Fibroblast of villous mesenchyme (primary cell): ENCODE measurements at places on chromosomes 3 and 15. TPM values are rescaled to one million over a fixed set of nuclear protein-coding genes. Genes with fewer than 3 reads are reported as not detected.

CCR3 gene
- total RNA-seq: not detected in 2 replicates

MNS1 gene
- total RNA-seq: 0.43 and 0.97 TPM in 2 replicates

FANCD2 gene
- total RNA-seq: 15.5 and 23.3 TPM in 2 replicates

EBLN2 gene
- total RNA-seq: 4.8 and 8.6 TPM in 2 replicates

RNU5B-1 gene
- not detected in 2 replicates for total RNA-seq

CAPN3 gene
- total RNA-seq: 0.64 and 2.6 TPM in 2 replicates

GP5 gene
- total RNA-seq: 0.32 TPM in 1 of 2 replicates, not detected in the other

CD200R1 gene
- total RNA-seq: under 0.01 TPM in 2 replicates

EHHADH gene
- total RNA-seq: 2.9 and 6.5 TPM in 2 replicates

ATXN7 gene
- 12.9 and 14.7 TPM in 2 replicates for total RNA-seq

PLIN1 gene
- under 0.01 and 0.43 TPM in 2 replicates for total RNA-seq

NDN gene
- total RNA-seq: 35.1 and 51.0 TPM in 2 replicates

GOLIM4 gene
- total RNA-seq: 44.8 and 49.2 TPM in 2 replicates

IGSF11 gene
- total RNA-seq: under 0.01 TPM in 1 of 2 replicates, not detected in the other

GRK7 gene
- under 0.01 TPM in 1 of 2 replicates, not detected in the other for total RNA-seq

PLCL2 gene
- 3.9 and 5.6 TPM in 2 replicates for total RNA-seq

MSL2 gene
- 15.8 and 22.0 TPM in 2 replicates for total RNA-seq

BNIP2 gene
- 114 and 149 TPM in 2 replicates for total RNA-seq

SPATA16 gene
- not detected in 2 replicates for total RNA-seq

NCK1 gene
- total RNA-seq: 47.0 and 66.1 TPM in 2 replicates

SERINC4 gene
- under 0.01 TPM in 1 of 2 replicates, not detected in the other for total RNA-seq

KBTBD13 gene
- not detected in 2 replicates for total RNA-seq

PSTPIP1 gene
- total RNA-seq: not detected in 2 replicates

CLEC3B gene
- total RNA-seq: 0.43 and 0.64 TPM in 2 replicates

KLHL6 gene
- not detected in 2 replicates for total RNA-seq

GABRA5 gene
- total RNA-seq: 0.32 and 0.43 TPM in 2 replicates

SLITRK3 gene
- total RNA-seq: not detected in 2 replicates

SLC15A2 gene
- total RNA-seq: under 0.01 and 0.43 TPM in 2 replicates

IQCH gene
- 2.6 and 4.7 TPM in 2 replicates for total RNA-seq

ZNF197 gene
- 11.6 and 16.0 TPM in 2 replicates for total RNA-seq

MBD4 gene
- total RNA-seq: 30.0 and 32.0 TPM in 2 replicates

GOLGA6A gene
- not detected in 2 replicates for total RNA-seq

PRKAR2A gene
- 47.0 and 47.9 TPM in 2 replicates for total RNA-seq

AGBL1 gene
- not detected in 2 replicates for total RNA-seq

WDR93 gene
- total RNA-seq: under 0.01 TPM in 1 of 2 replicates, not detected in the other

GOLGA8S gene
- under 0.01 TPM in 2 replicates for total RNA-seq
